ENCODE measurements at places on chromosomes 5 and 9. TPM values are rescaled to one million over a fixed set of nuclear protein-coding genes. Genes with fewer than 3 reads are reported as not detected.

- DNase-seq, result no peak
Observed at GRCh38 chr9:120242116-120242811, 337.7 kb downstream of the CDK5RAP2 start.

DNA sequence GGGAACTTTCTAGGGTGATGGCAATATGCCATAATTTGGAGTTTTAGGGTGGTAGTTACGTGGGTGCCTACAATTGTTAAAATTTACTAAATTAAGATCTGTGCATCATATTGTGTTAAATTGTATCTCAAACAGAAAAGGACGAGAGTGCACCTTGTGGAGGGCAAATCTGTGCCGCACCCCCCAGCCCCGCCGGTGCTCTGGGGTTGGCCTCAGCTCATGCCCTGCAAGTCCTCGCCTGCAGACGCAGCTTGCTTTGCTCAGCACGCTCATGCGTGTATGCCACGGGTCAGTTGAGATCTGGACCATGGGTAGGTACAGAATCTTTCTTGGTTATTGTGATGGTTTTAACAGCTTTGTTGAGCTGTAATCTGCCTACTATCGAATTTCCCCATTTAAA is 33.7 kb upstream of the FCN1 start:
- no peak for DNase-seq

GRCh38 chr5:149675610-149676201 is 54.4 kb upstream of the PPARGC1B start:
- DNase-seq, result no peak

DNA sequence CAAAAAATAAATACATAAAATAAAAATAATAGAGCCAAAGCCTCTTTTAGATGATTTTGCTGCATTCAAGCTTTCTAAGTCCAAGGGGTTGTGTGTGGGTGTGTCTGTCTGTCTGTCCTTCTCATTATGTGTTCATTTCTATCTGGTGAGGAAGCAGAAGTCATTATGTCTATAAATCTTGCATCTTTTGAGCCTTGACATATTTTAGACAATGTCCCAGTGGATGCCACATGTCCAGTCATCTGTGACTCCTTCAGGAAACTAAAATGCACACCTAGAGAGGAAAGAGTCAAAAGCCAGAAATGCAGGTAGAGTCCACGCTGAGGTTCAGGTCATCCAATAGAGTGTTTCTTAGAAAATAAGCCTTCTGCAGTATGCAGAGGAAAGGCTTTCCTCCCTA is 80.9 kb downstream of the GALNT10 start:
- DNase-seq, result no peak

CTXN3 gene
- not detected for polyA plus RNA-seq

DNA sequence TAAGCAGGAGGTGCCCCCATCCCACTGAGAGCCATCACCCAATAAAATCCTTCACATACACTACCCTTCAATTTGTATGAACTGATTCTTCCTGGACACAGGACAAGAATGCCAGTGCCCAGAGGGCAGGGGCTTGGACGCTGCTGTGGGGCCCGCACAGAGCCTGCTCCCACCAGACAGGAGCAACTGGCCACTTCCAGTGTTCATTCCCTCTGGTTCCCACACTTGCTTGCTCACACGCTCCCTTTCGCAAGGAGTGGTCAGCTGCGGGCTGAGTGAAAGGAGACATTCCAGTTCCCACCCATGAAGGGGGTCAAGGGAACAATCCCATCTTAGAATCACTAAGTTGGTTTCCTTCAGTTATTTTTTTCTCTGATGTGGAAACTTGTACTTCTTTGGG is 314.5 kb upstream of the ACO1 start:
- DNase-seq, result no peak

DNA sequence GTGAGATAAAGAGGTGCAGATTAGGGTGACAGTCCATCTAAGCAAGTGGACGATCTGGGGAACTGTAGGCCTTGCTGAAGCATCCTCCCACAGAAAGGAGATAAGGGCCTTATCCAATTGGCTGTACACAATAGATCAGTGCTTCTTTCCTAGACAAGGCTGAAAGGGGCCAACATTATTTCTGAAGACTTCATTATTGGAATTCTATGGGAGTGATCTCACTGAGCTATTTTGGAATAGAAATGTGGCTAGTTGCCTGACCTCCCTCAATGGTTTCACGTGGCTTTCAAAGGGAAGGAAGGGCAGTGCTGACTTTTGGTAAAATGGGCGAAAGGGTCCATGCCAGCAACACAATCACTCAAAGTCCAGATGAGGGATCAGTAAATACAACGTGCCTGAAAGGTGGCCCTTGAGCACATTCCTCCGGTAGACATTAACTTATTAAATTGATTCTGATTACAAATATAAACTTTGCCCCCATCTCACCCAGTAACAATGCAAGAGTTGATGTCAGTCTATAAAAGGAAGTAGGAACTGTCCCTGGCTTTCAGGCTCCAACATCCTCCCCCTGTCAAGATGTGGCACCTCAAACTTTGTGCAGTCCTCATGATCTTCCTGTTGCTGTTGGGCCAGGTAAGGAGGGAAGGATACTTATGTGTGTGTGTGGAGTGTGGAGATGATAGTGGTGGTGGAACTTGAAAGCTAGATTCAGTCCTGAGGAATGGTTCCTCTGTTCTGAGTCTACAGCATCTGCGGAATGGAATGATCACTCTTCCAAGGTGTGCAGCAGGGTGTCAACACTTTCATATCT is at the start of gene LEAP2:
LEAP2 (plus strand) TSS at position 550 of the 811 bp plus-strand sequence; CDS start at position 577, 27 bp downstream.
- DNase-seq, result no peak

ACTBL2 gene
- not detected for polyA plus RNA-seq

GARIN3 gene
- not detected for polyA plus RNA-seq

DNA sequence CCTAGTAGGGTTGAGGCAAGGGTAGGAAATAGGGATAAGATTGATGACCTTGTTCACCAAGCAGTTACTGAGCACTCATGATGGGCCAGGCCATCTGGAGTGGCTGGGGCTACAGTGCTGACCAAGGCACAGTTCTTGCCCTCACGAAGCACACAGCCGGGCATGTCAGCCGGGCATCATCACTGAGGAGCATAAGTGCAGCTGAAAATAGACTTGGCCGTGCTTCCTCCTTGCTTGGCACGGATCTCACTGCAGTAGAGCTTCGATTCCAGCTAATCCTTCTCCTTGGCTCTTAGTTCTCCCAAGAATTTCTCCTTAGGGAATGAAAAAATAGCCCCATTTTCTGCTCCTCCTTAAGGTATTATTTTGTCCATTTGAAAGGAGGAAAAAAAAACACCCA is 116.6 kb downstream of the NMUR2 start:
- DNase-seq, result no peak

- no peak for DNase-seq
Observed at GRCh38 chr5:52767766-52768480, 19.8 kb upstream of the ITGA1 start.

GRCh38 chr9:124843456-124844034 is 9.7 kb upstream of the WDR38 start:
- no peak for DNase-seq

LEAP2 gene
- polyA plus RNA-seq, result 7.8 TPM

- DNase-seq, result no peak
Observed at GRCh38 chr9:114002271-114002985, 75.7 kb downstream of the AMBP start.

DNA sequence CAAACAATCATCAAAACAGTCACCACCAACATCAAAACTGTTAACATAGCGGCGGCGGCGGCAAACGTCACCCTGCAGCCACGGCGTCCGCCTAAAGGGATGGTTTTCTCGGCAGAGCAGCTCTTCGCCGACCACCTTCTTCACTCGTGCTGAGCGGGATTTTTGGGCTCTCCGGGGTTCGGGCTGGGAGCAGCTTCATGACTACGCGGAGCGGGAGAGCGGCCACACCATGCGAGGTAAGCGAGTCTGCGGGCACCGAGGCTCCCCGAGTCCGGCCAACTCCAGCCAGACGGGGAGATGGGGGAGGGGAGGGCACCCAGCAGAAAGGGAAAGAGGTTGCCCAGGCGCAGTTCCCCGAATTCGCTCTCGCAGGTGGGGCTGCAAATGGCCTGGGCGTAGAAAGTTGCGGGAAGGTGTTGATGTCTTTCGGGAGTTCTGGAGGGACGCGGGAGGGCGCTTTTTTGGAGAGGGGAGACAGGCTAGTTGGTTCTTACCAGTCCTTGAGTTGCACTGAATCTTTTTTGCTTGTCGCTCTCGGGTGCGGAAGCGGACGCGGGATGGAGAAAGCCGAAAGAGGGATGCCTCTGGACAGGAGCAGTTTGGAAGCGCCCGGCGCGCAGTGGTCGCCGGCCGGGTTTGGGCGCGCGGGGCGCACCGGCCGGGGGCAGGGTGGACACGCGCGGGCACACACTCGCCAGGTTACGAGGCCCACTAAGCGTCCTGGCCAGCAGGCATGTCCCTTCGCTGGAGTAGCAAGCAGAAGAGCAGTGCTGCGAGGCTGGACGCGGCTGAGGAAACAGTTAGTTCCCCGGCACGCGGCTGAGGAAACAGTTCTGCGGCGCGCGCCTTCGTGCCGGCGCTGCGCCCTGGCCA is 849 bp downstream of the RORB start:
- DNase-seq, result no peak

All from left renal cortex interstitium (tissue), 4 donors.